Activated CD4-positive, alpha-beta T cell treated with anti-CD3 and anti-CD28 coated beads, Interleukin-2, amount 10 ng/mL, durations not matched to agents 24 days and 14 days (primary cell): ENCODE measurements at places on chromosomes 1 and 21. TPM values are rescaled to one million over a fixed set of nuclear protein-coding genes. Genes with fewer than 3 reads are reported as not detected.

GRCh38 chr1:31633117-31633516 is 11.6 kb downstream of the PEF1 start:
- peaks cover 35% of the 10 kb centered on the region for H3K36me3 ChIP-seq
- peaks cover 7% of the 10 kb centered on the region for H3K4me1 ChIP-seq
- H3K27ac ChIP-seq, result no peak overlapping the region
- H3K27me3 ChIP-seq, result no peaks in the 10 kb centered on the region
- H3K4me3 ChIP-seq, result no peak overlapping the region
- peak; percentile 75 for DNase-seq

- H3K4me1 ChIP-seq, result no peaks in the 10 kb centered on the region
- H3K4me3 ChIP-seq, result no peak overlapping the region
- no peaks in the 10 kb centered on the region for H3K36me3 ChIP-seq
- peaks cover 20% of the 10 kb centered on the region for H3K27me3 ChIP-seq
- H3K27ac ChIP-seq, result no peak overlapping the region
- no peak for DNase-seq
These were observed 72.1 kb downstream of the LMX1A start for GRCh38 chr1:165284454-165284853.

- peak overlapping the region; percentile 70 for H3K4me3 ChIP-seq
- H3K4me1 ChIP-seq, result peaks cover 24% of the 10 kb centered on the region
- H3K27ac ChIP-seq, result no peak overlapping the region
- H3K36me3 ChIP-seq, result peaks cover 7% of the 10 kb centered on the region
These were observed 888 bp downstream of the HES5 start for GRCh38 chr1:2528966-2529783.

GRCh38 chr1:24540906-24541710 is 14.8 kb upstream of the NCMAP start:
- peaks cover 50% of the 10 kb centered on the region for H3K4me1 ChIP-seq
- H3K27ac ChIP-seq, result peak overlapping the region; percentile 70
- no peaks in the 10 kb centered on the region for H3K27me3 ChIP-seq
- H3K36me3 ChIP-seq, result peaks cover 19% of the 10 kb centered on the region
- H3K4me3 ChIP-seq, result peak overlapping the region; percentile 34

DNA sequence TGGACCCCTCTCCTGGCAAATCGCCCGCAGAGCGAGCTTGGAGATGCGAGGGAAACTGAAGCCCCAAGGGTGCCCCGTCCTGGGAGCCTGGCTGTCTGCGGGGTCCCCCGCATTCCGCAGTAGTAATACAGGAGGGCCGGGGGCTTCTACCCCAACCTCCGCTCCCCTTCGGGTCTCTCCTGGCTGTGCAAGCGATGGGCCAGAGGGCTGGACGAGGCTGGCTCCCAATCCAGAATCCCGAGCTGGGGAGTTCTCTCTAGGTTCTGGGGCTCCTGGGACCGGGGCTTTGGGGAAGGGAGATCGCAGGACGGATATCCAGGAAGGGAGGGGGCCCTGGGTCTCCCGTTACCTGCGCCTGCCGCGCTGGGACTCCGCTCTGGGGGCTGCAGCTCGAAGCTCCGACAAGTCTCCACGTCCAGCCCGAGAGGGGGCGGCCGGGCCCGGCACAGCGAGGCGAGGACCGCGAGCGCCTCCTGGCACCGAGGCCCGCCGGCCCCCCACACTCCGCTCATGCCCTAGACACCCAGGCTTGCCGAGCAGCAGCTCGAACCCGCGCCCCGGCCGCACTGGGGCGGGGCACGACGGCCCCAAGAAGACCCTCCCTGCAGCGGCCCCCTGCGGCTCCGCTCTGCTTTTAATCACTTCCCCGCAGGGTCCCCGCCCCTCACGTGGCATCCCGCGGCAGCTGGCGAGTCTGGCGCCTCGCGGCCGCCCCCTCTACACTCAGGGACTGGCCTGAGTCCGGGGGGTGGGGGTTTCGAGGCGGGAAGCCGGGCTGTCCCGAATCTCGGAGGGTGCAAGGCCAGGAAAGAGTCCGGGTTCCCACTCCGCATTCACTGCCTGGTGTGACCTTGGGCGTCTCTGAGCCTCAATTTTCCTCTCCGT is at the start of gene SYT6:
Gene SYT6, minus strand, starts transcription at position 609 of the 885 bp plus-strand sequence. Its CDS starts 97 bp downstream, at position 512.
- no peak for DNase-seq
- peaks cover 70% of the 10 kb centered on the region for H3K27me3 ChIP-seq
- H3K4me3 ChIP-seq, result no peak within 1 kb of the TSS
- H3K4me1 ChIP-seq, result peaks cover 2% of the 10 kb centered on the region
- H3K36me3 ChIP-seq, result no peaks in the 10 kb centered on the region

GRCh38 chr21:31339721-31340120 is 4.3 kb downstream of the TIAM1 start:
- DNase-seq, result no peak
- peak overlapping the region; percentile 17 for H3K4me3 ChIP-seq
- H3K4me1 ChIP-seq, result peaks cover 72% of the 10 kb centered on the region

DNAJC28 gene
- 0.09 and 0.12 TPM in 2 replicates for total RNA-seq

OR10Z1 gene
- total RNA-seq, result not detected in 2 replicates

DFFB gene
- total RNA-seq, result 15.0 and 15.9 TPM in 2 replicates

LY9 gene
- total RNA-seq, result 0.30 and 0.85 TPM in 2 replicates

KRTAP10-5 gene
- not detected in 2 replicates for total RNA-seq
